Activated CD8-positive, alpha-beta memory T cell treated with anti-CD3 and anti-CD28 coated beads, Interleukin-2, amount 10 ng/mL, durations not matched to agents 7 days and 5 days (primary cell): ENCODE measurements at places on chromosomes 7 and 10. TPM values are rescaled to one million over a fixed set of nuclear protein-coding genes. Genes with fewer than 3 reads are reported as not detected.

GRCh38 chr10:35040760-35041501, 49.2 kb downstream of the CUL2 start:
- no peak for DNase-seq

- DNase-seq = no peak
Observed at GRCh38 chr10:93392121-93392520, 90.0 kb downstream of the MYOF start.

GRCh38 chr7:135673360-135673706, 11.0 kb downstream of the STMP1 start:
- DNase-seq = no peak

DNA sequence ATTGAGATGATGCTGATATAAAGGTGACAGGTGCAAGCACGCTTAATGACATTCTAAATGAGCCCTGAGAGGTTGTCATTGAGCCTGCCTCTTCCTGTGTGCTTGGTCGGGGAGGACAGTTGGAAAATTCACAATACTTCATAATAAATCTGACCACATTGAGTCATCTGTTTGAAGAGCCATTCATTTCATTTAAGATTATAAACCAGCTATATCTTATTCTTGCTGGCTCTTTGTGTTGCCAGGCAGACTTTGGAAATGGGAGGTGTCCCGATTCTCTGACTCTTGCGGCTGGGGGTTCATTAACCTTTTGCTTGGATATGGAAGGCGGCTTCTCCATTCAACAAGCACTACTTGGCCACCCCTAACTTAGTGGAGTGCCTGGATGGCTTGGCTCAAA, 198.2 kb downstream of the FANK1 start:
- DNase-seq = no peak

Gene NEUROD6
- not detected for total RNA-seq

- no peak for DNase-seq
Observed at GRCh38 chr7:19970514-19970913, 197.1 kb upstream of the TMEM196 start.

Gene ACHE
- total RNA-seq = not detected

- DNase-seq = no peak
Observed at GRCh38 chr10:79063661-79064492, 4.9 kb upstream of the ZMIZ1 start.

DNA sequence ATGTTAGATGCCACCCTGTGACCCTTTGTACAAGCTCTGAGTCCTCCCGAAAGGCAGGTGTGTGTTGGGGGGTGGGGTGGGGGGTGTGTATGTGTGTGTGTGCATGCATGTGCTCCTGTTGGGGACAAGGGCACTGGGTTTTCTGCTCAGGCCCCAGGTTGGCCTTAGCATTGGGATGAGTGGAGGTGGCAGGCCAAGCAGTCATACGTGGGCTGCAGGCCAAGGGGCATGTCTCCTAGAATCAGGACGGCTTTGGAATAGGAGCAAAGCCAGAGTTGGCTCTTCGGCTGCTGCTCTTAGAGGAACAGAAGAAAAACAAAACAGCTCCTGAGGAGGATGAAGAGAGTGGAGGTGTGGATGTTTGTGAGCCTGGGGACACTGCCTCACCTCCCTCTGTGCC, 26.0 kb downstream of the HSPA12A start:
- DNase-seq = no peak

DNA sequence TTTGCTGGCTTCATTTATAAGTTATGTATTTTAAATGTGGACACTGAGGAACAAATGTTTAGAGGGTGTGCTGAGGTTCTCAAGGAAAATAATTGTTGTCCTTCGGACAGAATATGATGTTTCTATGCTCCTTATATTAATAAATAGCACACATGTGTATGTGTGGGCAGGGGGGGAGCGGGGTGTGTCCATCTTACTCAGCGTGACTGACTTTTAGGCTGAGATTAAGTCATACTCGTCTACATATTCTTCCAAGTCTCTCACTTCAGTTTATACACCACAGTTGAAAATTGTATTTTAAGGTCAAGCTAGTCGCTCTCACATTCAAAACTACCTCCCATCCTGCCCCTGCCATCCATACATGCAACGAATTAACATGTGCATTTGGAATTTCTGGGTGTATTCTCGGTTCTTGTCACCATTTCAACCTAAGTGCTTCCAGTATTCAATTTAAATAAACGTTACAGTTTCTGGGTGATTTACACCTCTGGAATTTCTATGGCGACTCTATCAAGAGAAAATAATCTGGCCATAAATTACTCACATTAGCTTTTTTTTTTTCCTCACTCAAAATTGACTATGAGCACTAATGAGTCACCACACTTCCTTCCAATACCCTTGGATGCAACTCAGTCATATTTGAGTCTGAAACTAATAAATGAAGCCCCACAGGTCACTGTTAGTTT, 3.3 kb downstream of the PCDH15 start:
- no peak for DNase-seq

Gene LRCH4
- 155 TPM for total RNA-seq

Gene FBXL13
- not detected for total RNA-seq
